ENCODE measurements at places on chromosomes 6 and 20. TPM values are rescaled to one million over a fixed set of nuclear protein-coding genes. Genes with fewer than 3 reads are reported as not detected.

TOX2 gene
- 14.6 TPM for total RNA-seq

NKAIN4 gene
- total RNA-seq: not detected

ZFP57 gene
- total RNA-seq: 3.2 TPM

SALL4 gene
- total RNA-seq: not detected

PFDN4 gene
- 50.5 TPM for total RNA-seq

PAK5 gene
- total RNA-seq: not detected

BHLHE23 gene
- not detected for total RNA-seq

SIRT5 gene
- 10.0 TPM for total RNA-seq

BPIFA1 gene
- total RNA-seq: not detected

CNR1 gene
- 25.5 TPM for total RNA-seq

SLC32A1 gene
- not detected for total RNA-seq

TMC2 gene
- total RNA-seq: not detected

OPRM1 gene
- not detected for total RNA-seq

PI16 gene
- 89.7 TPM for total RNA-seq

CRISP3 gene
- total RNA-seq: not detected

TCP11 gene
- total RNA-seq: not detected

MYB gene
- total RNA-seq: not detected

MUC22 gene
- total RNA-seq: not detected

PCK1 gene
- 4.2 TPM for total RNA-seq

KCNK16 gene
- not detected for total RNA-seq

APCDD1L gene
- 9.2 TPM for total RNA-seq

HLA-DMB gene
- total RNA-seq: 13.5 TPM

RSPH3 gene
- total RNA-seq: 4.7 TPM

MEP1A gene
- total RNA-seq: not detected

SRSF12 gene
- 0.41 TPM for total RNA-seq

DUSP15 gene
- 3.9 TPM for total RNA-seq

ZBTB24 gene
- 9.5 TPM for total RNA-seq

SLC22A2 gene
- total RNA-seq: not detected

MYLIP gene
- total RNA-seq: 97.2 TPM

TPD52L1 gene
- total RNA-seq: 37.1 TPM

BTN1A1 gene
- not detected for total RNA-seq

LRFN2 gene
- not detected for total RNA-seq

CRISP2 gene
- not detected for total RNA-seq

TRMT11 gene
- 33.6 TPM for total RNA-seq

LPIN3 gene
- 28.7 TPM for total RNA-seq

ZSCAN9 gene
- total RNA-seq: 29.0 TPM

BMP2 gene
- total RNA-seq: 10.4 TPM

C6orf52 gene
- not detected for total RNA-seq

ZNF165 gene
- total RNA-seq: not detected

SSTR4 gene
- total RNA-seq: not detected

SIRPB2 gene
- 29.8 TPM for total RNA-seq

XKR7 gene
- not detected for total RNA-seq

CLPSL2 gene
- total RNA-seq: not detected

OXT gene
- not detected for total RNA-seq

MYL9 gene
- total RNA-seq: 1,491 TPM

TBC1D22B gene
- total RNA-seq: 7.7 TPM

CDH22 gene
- total RNA-seq: not detected

DDO gene
- total RNA-seq: 1.6 TPM

PRSS35 gene
- total RNA-seq: 3.1 TPM

MRPL18 gene
- 34.8 TPM for total RNA-seq

CST4 gene
- not detected for total RNA-seq

SLA2 gene
- 1.1 TPM for total RNA-seq

GGTLC1 gene
- total RNA-seq: not detected

PNPLA1 gene
- total RNA-seq: not detected

ZSCAN26 gene
- 45.0 TPM for total RNA-seq

KHDC1 gene
- 8.1 TPM for total RNA-seq

PAQR8 gene
- 4.1 TPM for total RNA-seq

NFATC2 gene
- 24.5 TPM for total RNA-seq

Data from thoracic aorta (tissue), 2 donors.